ENCODE measurements at places on chromosomes 3 and 15. TPM values are rescaled to one million over a fixed set of nuclear protein-coding genes. Genes with fewer than 3 reads are reported as not detected.

CCDC80 gene
- total RNA-seq = 41.5 TPM

P2RY14 gene
- total RNA-seq = 9.5 TPM

ANKRD28 gene
- total RNA-seq = 61.3 TPM

RBSN gene
- total RNA-seq = 56.1 TPM

LRRC2 gene
- 25.0 TPM for total RNA-seq

FBXO40 gene
- not detected for total RNA-seq

ANKRD63 gene
- 2.1 TPM for total RNA-seq

PLA2G4D gene
- total RNA-seq = not detected

LRRC31 gene
- total RNA-seq = not detected

ENTPD3 gene
- total RNA-seq = 5.6 TPM

ACP3 gene
- total RNA-seq = 9.7 TPM

DNA sequence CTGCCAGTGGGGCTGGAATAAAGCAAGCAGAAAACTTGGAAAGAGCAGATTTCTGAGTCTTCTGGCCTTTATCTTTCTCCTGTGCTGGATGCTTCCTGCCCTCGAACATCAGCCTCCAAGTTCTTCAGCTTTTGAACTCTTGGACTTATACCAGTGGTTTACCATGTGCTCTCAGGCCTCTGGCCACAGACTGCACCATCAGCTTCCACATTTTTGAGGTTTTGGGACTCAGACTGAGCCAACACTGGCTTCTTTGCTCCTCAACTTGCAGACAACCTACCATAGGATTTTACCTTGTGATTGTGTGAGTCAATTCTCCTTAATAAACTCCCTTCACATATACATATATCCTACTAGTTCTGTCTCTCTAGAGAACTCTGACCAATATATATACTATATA lies 706.6 kb downstream of the NR2F2 start:
- no peaks in the 10 kb centered on the region for H3K27me3 ChIP-seq
- no peak for DNase-seq
- H3K4me1 ChIP-seq = no peaks in the 10 kb centered on the region
- H3K36me3 ChIP-seq = no peaks in the 10 kb centered on the region
- no peak overlapping the region for H3K4me3 ChIP-seq
- no peak overlapping the region for H3K27ac ChIP-seq

- no peaks in the 10 kb centered on the region for H3K36me3 ChIP-seq
- no peak overlapping the region for H3K27ac ChIP-seq
- no peaks in the 10 kb centered on the region for H3K27me3 ChIP-seq
These were observed 69.1 kb downstream of the FAM174B start for GRCh38 chr15:92586383-92586942.

DNA sequence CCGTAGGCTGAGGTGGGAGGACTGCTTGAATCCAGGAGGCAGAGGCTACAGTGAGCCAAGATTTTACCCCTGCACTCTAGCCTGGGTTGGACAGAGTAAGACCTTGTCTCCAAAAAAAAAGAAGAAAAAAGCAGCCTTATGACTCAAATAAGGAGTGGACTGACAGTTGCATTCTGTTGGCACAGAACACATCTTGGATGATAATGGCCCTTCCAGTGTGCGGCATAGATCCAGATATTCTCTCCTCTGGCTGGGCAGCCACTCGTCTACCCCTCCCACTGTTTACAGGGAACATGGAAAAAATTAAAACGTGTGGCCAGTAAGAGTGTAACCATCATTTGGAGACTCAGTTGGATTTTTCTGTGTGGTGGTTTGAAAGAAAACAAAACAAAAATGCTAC lies 118.6 kb upstream of the RNF7 start:
- no peaks in the 10 kb centered on the region for H3K4me1 ChIP-seq
- no peak overlapping the region for H3K4me3 ChIP-seq

- no peak overlapping the region for H3K27ac ChIP-seq
- no peaks in the 10 kb centered on the region for H3K4me1 ChIP-seq
- no peak overlapping the region for H3K4me3 ChIP-seq
- DNase-seq = no peak
- no peaks in the 10 kb centered on the region for H3K27me3 ChIP-seq
These were observed 37.2 kb downstream of the UBE2E2 start for GRCh38 chr3:23240171-23240785.

GRCh38 chr3:33807191-33807590 lies 8.8 kb downstream of the PDCD6IP start:
- H3K27me3 ChIP-seq = no peaks in the 10 kb centered on the region
- no peak for DNase-seq
- no peak overlapping the region for H3K4me3 ChIP-seq
- H3K27ac ChIP-seq = peak overlapping the region; percentile 37

DNA sequence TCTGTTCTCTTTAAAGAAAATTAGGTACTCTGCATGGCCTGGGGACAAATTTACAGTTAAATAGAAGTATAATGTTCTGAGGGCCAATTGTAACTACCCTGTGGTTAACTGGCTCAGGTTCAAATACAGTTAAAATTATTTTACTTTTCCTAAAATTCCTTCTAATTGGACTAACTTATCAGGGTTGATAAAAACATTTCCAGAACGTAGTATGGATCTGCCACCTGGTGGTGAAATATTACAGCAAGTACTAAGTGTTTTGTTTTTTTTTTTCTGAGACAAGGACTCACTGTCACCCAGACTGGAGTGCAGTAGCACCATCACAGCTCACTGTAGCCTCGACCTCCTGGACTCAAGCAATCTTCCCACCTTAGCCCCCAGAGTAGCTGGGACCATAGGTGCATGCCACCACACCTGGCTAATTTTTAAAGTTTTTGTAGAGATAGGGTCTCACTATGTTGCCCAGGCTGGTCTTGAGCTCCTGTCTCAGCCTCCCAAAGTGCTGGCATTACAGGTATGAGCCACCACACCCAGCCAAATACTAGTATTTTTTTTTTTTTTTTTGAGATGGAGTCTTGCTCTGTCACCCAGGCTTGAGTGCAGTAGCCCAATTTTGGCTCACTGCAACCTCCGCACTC lies 29.2 kb downstream of the NEO1 start:
- H3K27ac ChIP-seq = no peak overlapping the region
- no peak overlapping the region for H3K4me3 ChIP-seq
- peak; percentile 11 for DNase-seq
- H3K36me3 ChIP-seq = no peaks in the 10 kb centered on the region
- no peaks in the 10 kb centered on the region for H3K27me3 ChIP-seq
- no peaks in the 10 kb centered on the region for H3K4me1 ChIP-seq

- H3K4me3 ChIP-seq = no peak overlapping the region
- peaks cover 3% of the 10 kb centered on the region for H3K4me1 ChIP-seq
- H3K27me3 ChIP-seq = no peaks in the 10 kb centered on the region
- no peak overlapping the region for H3K27ac ChIP-seq
- no peaks in the 10 kb centered on the region for H3K36me3 ChIP-seq
These were observed 37.3 kb downstream of the STARD5 start for GRCh38 chr15:81286621-81287121.

DNA sequence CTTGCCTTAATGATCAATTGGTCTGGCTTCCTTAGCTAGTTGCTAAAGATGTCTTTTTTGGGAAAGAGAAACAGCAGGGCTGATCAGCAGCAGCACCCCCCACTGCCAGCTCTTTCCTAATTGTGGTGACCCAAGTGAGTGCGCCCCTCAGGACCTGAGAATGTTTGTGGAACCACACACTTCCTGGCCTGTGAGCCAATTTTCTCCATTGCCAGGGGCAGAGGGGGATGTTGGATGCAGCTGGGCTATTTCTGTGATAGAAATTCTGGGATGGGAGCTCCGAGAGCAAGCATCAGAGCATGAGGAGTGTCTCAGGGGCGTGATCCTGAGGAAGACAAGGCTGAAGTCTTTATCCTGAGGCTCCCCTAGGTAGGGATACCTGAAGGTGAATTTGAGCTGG lies 66.6 kb downstream of the CLDN11 start:
- H3K27ac ChIP-seq = no peak overlapping the region
- DNase-seq = no peak
- H3K4me1 ChIP-seq = no peaks in the 10 kb centered on the region
- no peaks in the 10 kb centered on the region for H3K36me3 ChIP-seq

GRCh38 chr15:72732516-72732915 lies 46.5 kb downstream of the BBS4 start:
- no peak overlapping the region for H3K27ac ChIP-seq
- H3K4me3 ChIP-seq = no peak overlapping the region
- H3K27me3 ChIP-seq = no peaks in the 10 kb centered on the region
- no peak for DNase-seq

- H3K27ac ChIP-seq = no peak overlapping the region
- no peaks in the 10 kb centered on the region for H3K27me3 ChIP-seq
- H3K36me3 ChIP-seq = no peaks in the 10 kb centered on the region
- DNase-seq = no peak
These were observed 233.4 kb downstream of the ITPR1 start for GRCh38 chr3:4726549-4726948.

GRCh38 chr15:37693926-37694325 lies 240.5 kb upstream of the TMCO5A start:
- no peak overlapping the region for H3K4me3 ChIP-seq
- H3K27ac ChIP-seq = no peak overlapping the region
- H3K27me3 ChIP-seq = no peaks in the 10 kb centered on the region
- no peaks in the 10 kb centered on the region for H3K36me3 ChIP-seq

DNA sequence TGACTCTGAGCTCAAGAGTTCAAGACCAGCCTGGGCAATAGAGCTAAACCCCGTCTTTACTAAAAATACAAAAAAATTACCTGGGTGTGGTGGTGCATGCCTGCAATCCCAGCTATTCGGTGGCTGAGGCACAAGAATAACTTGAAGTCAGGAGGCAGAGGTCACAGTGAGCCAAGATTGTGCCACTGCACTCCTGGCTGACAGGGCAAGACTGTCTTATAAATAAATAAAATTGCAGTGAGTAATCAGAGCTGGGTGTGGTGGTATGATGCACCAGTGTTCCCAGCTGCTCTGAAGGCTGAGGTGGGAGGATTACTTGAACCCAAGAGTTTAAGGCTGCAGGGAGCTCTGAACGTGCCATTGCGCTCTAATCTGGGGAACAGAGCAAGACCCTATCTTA lies 55.9 kb upstream of the GCNT3 start:
- H3K36me3 ChIP-seq = no peaks in the 10 kb centered on the region
- H3K4me1 ChIP-seq = no peaks in the 10 kb centered on the region
- DNase-seq = no peak

- H3K36me3 ChIP-seq = no peaks in the 10 kb centered on the region
- no peak overlapping the region for H3K27ac ChIP-seq
- H3K4me3 ChIP-seq = no peak overlapping the region
- H3K4me1 ChIP-seq = peaks cover 12% of the 10 kb centered on the region
- DNase-seq = no peak
These were observed 32.1 kb downstream of the ILDR1 start for GRCh38 chr3:121989943-121990342.

DNA sequence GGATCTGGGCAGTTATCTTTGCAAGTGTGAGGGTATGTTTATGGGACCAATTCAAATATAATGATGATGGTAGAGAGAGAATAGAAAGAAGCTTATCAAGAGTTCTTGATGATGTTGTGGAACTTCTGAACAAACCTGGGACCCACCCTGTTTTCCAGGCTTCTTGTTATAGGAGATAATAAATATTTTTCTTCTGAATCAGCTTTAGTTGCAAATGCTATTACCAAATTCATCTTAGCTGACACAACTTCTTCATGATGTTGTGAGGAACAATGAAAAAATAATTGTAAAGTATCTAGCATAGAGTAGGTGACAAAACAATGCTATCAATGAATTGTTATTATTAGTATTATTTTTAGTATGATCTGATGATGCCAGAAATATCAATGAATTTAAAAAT lies 43.5 kb upstream of the PTX3 start:
- H3K4me1 ChIP-seq = no peaks in the 10 kb centered on the region
- DNase-seq = no peak

- DNase-seq = peak; percentile 63
- H3K27ac ChIP-seq = no peak overlapping the region
- peaks cover 47% of the 10 kb centered on the region for H3K27me3 ChIP-seq
- no peak overlapping the region for H3K4me3 ChIP-seq
These were observed 10.8 kb downstream of the FOXL2 start for GRCh38 chr3:138935863-138936740.

- no peak overlapping the region for H3K27ac ChIP-seq
- H3K4me3 ChIP-seq = no peak overlapping the region
- H3K4me1 ChIP-seq = peaks cover 7% of the 10 kb centered on the region
- no peak for DNase-seq
- H3K27me3 ChIP-seq = no peaks in the 10 kb centered on the region
These were observed 87.4 kb downstream of the OXNAD1 start for GRCh38 chr3:16352428-16352827.

DNA sequence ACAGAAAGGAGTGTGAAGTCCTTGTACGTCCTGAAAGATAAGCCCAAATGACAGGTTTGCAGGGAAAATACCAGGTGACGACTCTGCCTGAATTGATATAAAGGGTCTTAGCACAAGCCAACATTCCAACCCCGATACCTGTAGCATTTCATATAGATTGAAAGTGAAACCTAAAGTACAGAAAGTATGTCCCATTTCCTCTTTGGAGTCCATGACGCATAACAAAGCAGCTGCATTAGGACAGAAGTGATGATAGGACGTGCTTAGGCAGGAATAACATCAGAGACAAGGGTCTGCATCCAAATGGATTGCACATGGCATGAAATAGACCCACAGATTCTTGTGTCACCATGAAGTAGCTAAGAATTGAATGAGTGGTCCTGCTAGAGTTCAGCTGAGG lies 187.0 kb upstream of the ROBO1 start:
- no peak for DNase-seq
- H3K27ac ChIP-seq = no peak overlapping the region
- no peak overlapping the region for H3K4me3 ChIP-seq
- no peaks in the 10 kb centered on the region for H3K36me3 ChIP-seq
- H3K4me1 ChIP-seq = no peaks in the 10 kb centered on the region
- no peaks in the 10 kb centered on the region for H3K27me3 ChIP-seq

DNA sequence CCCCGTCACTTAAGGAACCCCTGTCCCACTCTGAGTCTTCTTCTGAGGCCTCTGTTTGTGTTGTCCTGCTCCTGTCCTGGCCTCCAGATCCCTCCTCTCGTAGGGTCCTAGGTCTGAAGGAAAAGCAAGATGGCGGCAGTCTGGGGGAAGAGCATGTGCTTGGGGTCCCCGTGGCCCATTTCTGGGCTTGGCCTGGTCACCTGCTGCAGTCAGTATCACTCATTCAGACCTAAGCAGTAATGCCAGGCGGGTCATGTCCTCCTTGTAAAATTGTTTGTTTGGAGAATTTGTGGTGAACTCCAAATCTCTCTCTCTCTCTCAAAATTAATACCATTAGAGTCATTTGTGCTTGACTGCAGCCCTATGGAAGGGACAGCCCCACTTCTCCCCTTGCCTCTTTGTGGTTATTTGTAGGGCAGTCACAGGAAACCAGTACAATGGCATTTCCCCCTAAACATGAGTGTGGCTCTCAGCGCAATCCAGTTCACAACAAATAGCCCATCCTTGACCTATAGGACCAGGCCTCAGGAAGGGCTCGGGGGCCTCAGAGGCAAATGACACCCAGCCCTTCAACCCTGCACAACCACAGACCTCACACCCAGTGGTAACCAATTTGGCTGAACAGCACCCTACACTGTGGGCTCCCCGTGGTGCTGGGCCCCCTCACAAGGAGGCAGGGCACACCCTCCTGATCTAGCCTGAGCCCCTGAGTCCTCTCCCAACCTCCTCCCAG lies 173.5 kb downstream of the OR4M2 start:
- no peaks in the 10 kb centered on the region for H3K4me1 ChIP-seq
- no peak overlapping the region for H3K4me3 ChIP-seq
- DNase-seq = no peak
- no peaks in the 10 kb centered on the region for H3K27me3 ChIP-seq

GRCh38 chr3:129035360-129036221 lies 25.0 kb upstream of the GP9 start:
- no peaks in the 10 kb centered on the region for H3K36me3 ChIP-seq
- peak overlapping the region; percentile 23 for H3K27ac ChIP-seq
- no peak for DNase-seq
- H3K4me3 ChIP-seq = no peak overlapping the region

Data from thyroid gland (tissue), 4 donors.